ENCODE measurements at places on chromosomes 13 and 19.
A peak's percentile ranks its signal among the peaks of the same experiment; 100 is the strongest.

GRCh38 chr13:21148557-21149258 lies 27.6 kb downstream of the SKA3 start:
- DNase-seq, result no peak

DNA sequence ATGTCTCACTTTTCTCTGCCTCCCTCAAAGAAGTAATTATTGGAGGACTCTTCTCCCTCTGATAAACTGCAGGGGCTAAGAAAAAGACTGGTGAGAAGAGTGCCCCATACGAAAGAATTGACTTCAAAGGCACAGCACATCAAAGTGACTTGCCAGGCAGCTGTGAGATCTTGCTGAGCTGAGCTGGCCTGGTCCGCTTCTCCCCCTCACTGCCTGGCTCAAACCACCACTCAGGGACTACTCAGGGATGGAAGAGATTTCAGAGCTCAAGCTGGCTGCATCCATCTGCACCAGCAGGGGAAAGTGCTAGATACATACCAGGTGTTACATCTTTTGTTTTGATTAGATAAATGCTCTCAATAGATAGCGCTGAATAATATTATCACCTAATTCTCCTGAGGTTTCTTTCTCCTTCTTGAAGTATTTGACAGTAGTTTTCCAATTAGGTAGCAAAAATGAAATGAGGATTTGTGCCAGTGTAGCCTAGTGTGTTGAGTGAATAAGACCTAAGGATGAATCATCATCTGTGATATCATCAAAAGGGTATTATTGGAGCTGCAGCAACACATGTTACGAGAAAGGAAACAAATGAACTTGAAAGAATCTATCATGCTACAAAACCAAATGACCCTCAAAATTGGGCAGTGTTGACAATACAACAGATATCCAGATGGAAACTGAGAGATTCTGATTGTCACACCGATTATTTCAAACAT lies 379.8 kb downstream of the TBC1D4 start:
- no peak for DNase-seq

- peak; percentile 97 for DNase-seq
Measured at GRCh38 chr19:52140032-52140710, 433 bp upstream of the ZNF616 start.

- DNase-seq, result no peak
Measured at GRCh38 chr19:48959341-48960239, 4.9 kb downstream of the BAX start.

GRCh38 chr19:46513461-46514236 lies 18.0 kb upstream of the PNMA8B start:
- DNase-seq, result peak; percentile 54

DNA sequence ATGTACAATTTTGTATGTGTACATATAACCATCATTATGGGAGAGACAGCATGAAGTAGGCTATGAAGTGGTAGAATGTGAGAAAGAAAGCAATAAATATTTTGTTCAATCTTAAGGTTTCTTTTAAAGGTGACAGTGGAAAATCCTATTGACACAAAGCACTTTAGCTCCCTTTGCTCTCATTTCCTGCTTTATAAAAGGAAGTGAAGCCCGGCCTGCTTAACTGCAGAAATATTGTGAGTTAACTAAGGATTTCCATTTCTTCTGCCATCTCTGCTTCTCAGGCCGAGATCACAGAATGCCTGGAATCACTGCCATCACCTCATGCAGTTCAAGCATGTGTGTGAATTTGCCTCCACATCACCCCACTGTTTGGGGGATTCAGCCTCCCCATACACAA lies 83.5 kb downstream of the FRY start:
- DNase-seq, result no peak

- DNase-seq, result no peak
Measured at GRCh38 chr13:71751073-71751472, 115.9 kb downstream of the DACH1 start.

DNA sequence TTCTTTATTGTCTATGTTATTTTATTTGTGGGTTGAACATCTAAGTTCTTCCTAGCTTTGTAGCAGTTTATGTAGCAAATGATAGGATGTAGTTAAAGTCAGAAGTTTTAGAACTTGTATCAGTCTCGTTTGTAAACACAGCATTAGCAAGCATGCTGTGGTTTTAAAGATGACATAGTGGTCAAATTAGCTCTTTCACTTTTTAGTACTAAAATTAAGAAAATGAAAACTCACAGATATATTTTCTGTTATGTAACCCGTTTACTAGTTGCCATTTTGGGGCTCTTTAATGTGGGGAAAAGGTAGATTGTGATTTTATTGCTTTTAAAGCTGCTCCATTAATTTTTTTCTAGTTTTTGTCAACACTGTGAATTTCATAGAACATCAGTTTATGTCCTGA lies 216.5 kb downstream of the PCCA start:
- no peak for DNase-seq

Measured in stimulated activated CD8-positive, alpha-beta memory T cell treated with anti-CD3 and anti-CD28 coated beads, Interleukin-7, amount 100 ng/mL, for 1 hour (primary cell).